IPS DF 6.9 (cell line): ENCODE measurements at places on chromosomes 1 and 21.

GRCh38 chr1:26700711-26701110 lies 4.9 kb downstream of the ARID1A start:
- DNase-seq, result no peak

GRCh38 chr1:228141226-228142044 lies 1.4 kb downstream of the GUK1 start:
- no peak for DNase-seq

DNA sequence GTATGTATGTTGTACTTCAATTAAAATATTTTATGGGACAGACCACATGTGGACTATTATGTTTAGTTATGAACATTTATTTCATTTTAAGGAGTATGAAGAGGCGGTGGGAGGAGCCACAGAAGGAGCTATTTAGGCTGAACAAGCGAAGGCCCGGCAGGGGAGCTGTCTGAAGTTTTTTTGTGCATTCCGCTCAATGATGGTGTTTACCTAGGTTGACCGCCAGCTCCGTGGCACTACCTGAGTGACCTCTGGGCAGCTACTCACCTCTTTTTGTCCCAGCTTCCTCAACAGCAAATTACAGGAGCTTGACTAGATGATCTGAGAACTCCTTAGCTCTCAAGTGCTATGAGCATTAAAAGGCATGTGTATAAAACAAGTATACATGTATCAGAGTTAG lies 32.7 kb upstream of the C1orf198 start:
- DNase-seq, result no peak

- no peak for DNase-seq
Measured at GRCh38 chr1:91916811-91917460, 31.0 kb upstream of the TGFBR3 start.

DNA sequence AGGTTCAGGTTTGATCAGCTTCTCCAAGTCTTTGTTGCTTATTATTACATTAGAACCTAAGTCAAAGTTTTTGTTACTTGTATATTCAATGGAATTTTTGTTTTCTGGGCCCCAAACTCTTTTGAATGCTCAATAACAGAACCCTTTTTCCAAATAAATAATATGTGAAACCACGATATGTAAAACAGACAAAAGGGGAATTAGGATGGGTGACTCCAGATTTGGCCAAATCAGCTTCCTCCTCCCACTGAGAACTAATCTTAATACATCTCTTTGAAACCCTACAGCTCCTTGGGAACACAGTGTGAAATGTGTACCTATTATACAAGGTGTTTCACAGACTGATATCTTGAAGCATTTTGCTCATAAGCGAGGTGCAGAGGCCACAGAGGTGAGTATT lies 67.0 kb upstream of the TNFSF18 start:
- DNase-seq, result no peak

DNA sequence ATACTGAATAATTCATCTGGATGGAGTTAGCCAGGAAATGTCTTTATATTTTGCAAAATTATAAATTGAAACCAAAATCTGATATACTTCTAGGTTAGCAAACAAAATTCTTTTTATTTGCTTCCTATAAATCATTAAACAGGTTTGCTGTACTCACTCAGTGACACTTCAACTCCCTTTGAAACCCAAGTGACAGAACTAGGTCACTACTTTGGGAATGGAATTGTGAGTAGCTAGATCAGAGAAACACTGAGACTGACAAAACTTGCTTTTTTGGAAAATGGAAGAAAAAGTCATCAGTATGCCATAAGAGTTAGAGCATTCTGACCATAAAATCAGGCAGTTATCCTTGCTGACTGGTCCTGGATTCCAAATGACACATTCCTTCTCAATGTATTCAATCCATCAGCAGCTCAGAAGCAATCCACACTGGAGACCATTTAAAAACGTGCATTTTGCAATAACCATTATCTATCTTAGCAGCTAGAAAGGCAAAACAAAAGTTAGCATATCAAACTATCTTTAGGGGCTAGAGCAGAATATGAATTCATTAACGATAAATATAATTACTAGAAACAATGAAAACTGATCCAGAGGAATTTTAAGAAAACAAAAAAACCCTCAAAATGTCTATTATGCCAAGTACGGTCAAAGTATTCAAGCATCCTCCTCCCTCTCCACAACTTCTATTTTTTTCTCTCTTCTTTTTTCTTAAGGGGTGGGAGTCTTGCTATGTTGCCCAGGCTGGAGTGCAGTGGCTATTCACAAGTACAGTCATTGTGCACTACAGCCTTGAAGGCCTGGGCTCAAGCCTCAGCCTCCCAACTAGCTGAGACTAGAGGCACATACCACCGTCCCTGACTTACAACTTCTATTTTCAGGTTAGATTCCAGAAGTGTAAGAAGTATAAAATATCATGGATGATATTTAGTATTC lies 60.1 kb downstream of the HNRNPR start:
- DNase-seq, result no peak

DNA sequence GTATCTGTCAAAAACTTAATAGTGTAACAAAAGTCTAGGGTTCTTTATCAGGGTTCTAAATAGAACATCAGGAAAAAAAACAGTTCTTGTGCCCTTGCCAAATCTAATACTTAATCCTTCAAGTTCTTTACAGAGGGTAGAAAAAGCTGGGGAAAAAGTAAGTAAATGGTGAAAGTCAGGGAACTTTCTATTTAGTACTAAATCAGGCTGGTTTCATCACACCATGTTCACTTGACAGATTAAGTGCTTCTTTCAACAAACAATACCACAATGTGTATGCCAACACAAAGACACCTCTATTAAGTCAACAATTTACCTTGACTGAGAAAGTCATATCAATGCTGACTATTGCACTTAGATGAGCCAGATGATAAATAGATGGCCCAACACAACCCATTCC lies 9.7 kb downstream of the DBT start:
- no peak for DNase-seq

DNA sequence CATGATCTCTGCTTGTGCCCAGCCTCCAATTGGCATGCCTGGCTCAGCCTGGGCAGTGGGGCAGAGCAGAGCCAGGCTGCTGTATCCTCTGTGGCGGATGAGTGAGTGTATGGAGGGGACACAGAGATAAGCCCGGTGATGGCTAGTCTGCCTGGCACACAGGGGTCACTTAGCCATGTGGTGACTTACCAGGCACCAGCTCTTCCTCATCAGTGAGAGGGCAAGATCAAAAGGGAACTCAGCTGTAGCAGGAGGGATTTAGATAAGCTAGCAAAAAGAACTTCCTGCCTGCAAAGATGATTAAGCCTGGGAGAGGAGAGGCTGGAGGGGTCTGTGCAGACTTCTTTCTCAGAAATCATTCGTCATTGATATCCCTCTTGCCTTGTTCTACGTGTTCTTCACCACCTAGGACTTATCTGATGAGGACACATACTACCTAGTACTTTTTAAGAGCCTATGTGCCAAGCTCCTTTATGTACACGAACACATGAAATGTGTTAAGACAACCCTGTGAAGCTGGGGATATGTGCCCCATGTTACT lies 7.9 kb downstream of the KIF21B start:
- DNase-seq, result no peak

DNA sequence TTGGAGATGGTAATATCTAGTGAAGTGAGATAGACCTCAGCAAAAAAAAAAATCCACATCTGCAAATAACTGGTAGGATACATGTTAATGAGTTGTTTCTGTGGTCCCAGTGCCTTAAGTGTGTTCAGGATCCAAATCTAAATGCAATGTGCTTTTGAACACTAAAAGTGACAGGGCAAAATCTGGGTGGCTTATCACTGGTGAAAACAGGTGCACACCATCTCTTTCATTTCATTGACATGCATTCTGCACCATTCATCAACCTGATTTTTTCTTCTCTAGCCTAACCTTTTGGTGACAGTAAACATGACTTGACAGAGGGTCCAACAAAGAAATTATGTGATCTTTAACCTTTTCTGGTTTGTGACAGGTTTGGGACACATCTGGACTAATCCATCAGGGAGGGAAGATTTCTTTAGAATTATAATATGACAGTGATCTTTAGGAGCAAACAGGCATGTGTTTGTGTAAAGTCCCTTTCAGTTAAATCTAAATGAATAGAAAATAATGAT lies 201.6 kb upstream of the NEGR1 start:
- no peak for DNase-seq

DNA sequence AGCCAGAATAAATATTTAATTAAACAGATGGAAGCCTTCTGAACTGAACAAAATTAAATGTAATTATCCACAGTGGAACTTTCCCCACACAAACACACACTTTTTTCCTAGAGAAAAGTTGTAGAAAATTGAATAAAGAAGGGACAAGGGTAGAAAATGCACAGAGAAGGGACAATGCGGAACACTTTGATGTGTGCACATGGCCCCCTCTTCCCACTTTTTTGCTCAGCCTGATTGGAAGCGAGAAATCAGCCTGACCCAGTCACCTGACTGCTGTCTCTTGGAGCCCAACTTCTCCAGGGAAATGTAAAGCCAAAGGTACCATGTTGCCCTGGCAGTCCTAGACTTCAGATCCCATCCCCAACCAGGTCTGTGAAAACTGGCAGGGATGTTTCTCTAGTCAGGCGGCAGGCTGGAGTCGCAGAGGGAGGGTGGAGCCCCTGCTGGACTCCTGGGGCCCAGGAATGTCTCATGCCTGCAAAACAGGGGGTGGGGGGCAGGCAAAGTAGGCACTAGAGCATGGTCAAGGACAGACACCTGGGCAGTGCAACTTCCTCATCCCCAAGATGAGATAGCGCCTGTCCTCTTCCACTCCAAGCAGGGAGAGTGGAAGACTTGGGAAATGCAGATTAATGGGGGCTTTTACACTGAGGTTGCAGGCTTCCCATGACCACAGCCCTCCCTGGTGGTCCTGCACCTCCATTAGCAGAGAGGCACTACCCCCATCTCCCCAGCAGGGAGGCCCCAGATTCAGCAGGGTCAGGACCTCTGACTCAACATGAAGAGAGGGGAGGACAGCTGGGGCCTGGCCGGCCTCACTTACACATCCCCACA lies 2.8 kb downstream of the CERS2 start:
- no peak for DNase-seq

DNA sequence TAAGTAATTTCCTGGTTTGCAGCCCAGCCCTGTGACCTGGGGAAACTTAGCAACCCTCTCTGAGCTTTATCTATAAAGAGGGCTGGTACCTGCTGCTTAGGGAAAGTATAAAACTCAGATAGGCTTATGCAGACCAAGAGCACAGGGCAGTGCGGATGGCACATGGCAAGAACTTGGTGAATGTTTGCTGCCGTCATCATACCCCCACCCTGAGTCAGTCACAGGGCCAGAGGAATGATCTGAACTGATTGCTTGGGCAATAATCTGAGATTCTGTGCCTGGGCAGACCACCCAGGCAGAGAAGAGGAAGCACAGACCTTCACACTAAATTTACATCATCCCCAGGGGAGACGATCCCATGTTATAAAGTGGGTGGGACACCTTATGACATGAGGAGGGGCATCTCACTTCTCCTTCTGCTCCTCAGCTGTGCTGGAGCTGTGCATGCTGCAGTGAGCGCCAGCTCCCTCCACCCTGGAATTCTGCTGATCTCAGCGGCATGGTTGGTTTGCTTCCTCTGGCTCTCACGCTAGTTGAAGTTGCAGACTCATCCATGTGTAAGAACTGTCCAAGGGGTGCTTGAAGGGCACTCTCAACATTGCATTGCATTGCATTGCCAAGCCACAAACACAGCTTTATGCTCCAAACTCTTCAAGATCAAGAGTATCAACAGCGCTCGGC lies 197.1 kb downstream of the AJAP1 start:
- DNase-seq, result no peak

GRCh38 chr1:11098931-11099309 lies 749 bp downstream of the EXOSC10 start:
- no peak for DNase-seq

DNA sequence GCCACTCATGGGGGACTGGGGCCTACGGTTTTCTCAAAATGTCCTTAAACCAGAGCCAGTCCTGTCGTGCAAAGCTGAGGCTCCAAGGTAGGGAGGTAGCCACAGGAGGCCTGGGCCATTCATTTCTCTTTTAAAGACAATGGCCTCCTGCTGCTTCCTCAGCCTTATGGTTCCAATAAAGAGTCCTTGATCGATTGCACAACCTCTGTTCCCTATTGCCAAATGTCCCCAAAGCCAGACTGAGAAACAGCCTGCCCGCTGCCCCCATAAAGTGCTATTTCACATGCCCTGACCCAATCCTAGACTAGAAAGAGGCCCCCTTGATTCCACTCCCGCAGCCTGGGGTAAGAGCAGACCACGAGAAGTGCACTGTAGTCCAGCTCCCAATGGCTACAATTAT lies 166.7 kb downstream of the CLIC6 start:
- DNase-seq, result no peak

DNA sequence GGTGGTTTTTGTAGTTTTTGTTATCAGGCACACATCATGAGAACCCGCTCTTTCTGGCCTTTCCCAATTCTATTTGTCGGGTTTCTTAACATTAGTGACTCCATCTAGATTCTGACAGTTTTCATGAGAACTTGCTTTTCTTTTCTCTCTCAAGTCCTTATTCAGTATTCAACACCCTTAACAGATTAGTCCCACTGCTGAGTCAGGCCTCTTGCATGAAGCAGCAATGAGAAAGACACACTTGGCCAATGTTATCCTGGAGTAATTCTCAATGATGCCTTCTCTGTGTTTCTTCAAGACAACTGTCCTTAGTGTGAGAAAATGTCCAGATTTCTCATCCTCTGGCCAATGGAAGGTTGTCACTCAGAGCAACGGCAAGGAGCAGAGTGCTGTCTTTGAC lies 11.3 kb downstream of the FMO2 start:
- no peak for DNase-seq

GRCh38 chr1:46533179-46533864 lies 18.1 kb downstream of the KNCN start:
- no peak for DNase-seq

DNA sequence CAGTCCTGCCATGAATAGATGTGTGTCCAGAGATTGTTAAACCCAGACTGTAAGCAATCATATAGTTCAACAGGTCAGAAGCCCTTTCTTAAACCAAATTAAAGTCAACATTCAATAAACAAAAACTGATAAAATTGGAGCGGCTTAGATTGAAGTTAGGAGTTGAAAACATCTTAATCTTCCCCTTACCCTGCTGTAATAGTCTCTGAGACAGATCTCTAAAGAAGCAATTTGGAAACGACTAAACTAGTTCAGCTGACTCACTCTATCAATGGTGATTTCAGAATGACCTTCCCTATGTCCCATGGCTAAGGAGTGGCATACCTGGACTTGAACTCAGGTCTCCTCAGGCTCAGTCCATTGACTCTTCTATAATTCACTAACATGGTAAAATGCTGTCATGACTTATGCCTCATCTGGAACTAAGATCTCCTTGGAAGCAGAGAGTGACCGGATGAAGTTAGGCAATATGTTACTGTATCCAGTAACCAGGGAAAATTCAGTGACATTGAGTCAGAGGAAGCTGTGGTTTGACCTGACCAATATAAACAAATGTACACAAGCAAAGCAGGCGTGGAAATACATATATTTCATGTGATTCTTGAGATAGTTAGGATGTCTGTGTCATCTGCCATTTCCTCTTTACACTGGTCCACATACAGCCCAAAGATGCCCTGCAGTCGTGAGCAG lies 30.1 kb downstream of the SGIP1 start:
- no peak for DNase-seq

GRCh38 chr1:244205906-244206305 lies 154.8 kb downstream of the ZBTB18 start:
- no peak for DNase-seq

GRCh38 chr1:33305816-33306652 lies 14.9 kb downstream of the A3GALT2 start:
- DNase-seq, result no peak
